ENCODE measurements at places on chromosomes 7 and 10.

GRCh38 chr7:30612658-30613265 is 18.1 kb downstream of the GARS1 start:
- DNase-seq: no peak

DNA sequence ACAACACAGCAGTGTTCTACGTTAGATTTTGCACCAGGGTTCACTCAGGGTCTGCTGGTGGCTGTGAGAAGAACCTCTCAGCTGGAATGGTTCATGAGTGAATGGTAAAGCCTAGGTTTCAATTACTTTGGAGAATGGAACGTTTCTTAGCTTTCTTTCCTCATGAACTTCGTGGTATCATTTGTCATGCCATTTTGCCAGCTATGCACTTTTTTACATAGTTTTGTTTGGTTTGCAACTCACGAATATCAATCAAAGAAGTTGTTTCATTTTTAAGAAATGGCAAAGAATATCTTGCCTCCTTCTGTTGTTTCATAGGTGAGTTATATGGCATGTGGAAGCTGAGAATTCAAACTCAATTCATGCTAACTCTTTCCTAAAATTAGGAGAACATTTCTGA is 34.1 kb upstream of the RAB11FIP2 start:
- DNase-seq: no peak

GRCh38 chr7:75756991-75757676 is 14.9 kb downstream of the CCL26 start:
- DNase-seq: no peak

- no peak for DNase-seq
Observed at GRCh38 chr10:131201741-131202515, 109.6 kb downstream of the TCERG1L start.

- no peak for DNase-seq
Observed at GRCh38 chr7:3064067-3064466, 20.4 kb upstream of the CARD11 start.

DNA sequence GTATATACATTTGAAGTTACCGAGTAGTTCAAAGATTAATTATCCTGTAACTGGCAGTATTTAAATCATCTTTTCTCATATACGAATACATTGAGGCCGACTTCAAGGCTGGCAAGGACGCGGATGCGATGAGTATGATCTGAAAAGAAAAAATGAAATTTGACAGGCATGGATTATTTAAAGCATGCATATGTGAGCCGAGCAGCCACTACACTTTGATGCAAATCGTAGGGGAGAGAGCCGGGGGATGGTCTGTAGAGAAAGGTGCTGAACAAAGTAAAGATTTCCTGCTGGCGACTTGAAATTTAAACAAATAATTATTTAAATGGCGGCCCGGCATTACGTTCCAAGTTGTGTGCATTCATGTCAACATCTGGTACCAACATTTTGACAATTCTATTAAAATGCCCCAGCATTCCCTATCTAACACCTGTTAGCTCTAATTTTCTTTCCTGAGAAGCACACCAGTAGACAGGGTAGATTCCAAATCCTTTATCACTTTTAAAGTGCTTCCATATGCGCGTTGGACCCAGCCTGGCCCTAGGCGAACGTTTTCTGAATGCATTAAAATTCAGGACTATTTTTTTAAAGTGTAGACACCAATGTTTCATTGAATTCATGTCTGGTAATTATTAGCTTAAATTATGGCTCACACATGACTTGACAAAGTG is 188.7 kb downstream of the EMX2 start:
- no peak for DNase-seq

- DNase-seq: peak; percentile 85
Observed at GRCh38 chr10:45470098-45471012, 96.3 kb downstream of the ALOX5 start.

GRCh38 chr7:2529161-2530070 is 9.8 kb downstream of the LFNG start:
- DNase-seq: no peak

- no peak for DNase-seq
Observed at GRCh38 chr10:122421054-122421625, 33.3 kb upstream of the ARMS2 start.

- no peak for DNase-seq
Observed at GRCh38 chr10:35723059-35723458, 81.0 kb upstream of the FZD8 start.

DNA sequence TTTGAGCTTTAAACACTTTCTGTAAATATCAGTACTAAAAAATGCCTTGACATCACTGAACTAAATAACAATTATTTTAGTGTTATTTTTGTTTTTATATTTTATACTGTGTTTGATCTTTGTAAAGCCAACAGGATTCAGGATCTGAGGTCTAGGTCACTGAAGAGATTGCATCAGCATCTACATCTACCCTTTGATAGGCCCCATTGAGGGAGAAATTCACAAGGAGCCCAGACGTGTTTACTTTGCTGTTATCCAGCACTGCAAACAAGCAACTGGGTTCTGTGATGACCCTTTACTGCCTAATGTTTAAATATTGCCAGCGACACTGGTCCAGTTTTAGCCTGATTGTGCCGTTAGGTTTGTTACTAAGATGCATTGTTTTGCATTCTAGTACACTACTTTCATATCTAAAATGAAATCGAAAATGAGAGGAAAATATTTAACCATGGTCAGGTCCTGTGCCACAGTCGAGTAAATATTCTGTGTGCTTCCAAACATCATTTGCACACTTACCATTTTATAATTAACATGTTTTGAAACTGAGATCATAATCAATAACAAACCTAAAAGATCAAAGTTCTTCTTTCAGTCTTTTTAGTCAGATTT is 48.7 kb downstream of the SP8 start:
- no peak for DNase-seq

- no peak for DNase-seq
Observed at GRCh38 chr7:73844131-73844547, 1.8 kb upstream of the METTL27 start.

DNA sequence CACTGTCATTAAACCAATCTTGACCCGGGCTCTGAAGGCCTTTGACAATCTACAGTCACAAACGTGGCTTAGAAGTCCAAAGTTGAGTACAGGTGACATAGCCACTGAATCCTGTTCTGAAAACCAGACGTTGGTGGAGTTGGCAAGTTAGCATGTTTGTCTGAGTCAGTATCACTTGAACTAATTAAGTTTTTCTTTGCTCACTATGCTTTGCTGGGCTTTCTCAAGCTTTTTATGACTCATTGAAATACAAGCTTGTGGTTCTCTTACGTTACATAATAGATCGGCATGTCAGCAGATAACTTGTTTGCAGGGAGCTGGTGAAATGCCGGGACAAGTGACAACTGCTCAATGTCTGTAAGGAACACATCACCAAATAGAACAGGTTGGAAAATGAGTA is 53.8 kb downstream of the ARL5B start:
- no peak for DNase-seq

- no peak for DNase-seq
Observed at GRCh38 chr10:15336211-15336610, 34.9 kb downstream of the FAM171A1 start.

GRCh38 chr10:88077977-88078376 is 214.6 kb downstream of the PTEN start:
- no peak for DNase-seq

DNA sequence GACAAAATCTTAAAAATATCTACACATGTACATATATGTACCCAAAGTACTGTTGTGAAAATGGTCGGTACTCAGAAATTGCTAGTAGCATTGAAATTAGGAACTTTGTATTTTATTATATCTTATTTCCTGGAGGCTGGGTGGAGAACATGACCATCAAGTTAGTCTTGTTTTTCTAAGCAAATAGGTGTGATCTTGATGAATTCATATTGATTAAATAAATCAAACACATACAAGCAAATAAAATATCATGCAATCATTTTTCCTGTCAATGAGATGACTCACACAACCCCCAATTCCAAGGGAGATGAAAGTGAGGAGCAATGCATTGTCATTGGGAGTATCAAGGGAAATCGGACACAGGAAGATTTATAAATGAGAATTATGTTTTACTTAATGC is 18.0 kb downstream of the VSTM2A start:
- no peak for DNase-seq

DNA sequence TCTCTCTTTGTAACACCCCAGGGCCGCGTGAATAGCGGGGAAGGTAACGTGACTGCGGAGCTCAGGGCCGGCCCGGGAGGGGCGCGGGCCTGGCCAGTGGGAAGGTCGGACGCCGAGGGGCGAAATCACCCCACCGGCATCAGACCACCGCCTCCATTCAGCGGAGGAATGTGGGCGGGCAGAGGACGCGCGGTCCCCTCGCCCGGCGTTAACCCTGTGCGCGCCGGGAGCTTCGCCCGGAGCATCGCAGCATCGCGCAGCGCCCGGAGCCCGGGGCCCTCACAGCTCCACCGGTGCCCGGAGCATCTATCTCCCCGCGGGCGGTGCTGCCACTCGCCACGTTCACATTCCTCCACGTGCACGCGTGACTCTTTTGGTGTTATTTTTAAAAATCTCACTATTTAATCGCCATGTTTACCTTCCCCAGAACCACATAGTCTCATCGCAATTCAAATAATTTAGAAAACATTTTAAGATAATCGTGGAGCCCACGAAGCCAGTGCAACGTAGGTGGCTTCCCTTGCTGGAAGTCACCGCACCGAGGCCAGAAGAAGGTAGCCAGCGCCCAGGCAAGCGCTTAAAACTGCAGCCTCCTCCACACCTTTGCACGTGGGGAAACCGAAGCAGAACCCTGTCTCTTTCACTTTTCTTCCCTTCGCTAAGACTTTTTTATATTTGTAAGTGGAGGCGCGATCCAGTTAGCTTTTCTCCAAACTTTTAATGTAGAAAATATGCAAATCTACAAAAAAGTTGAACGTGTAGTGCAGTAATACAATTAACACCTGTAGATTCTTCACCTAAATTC is 21.8 kb downstream of the FGFBP3 start:
- DNase-seq: no peak

DNA sequence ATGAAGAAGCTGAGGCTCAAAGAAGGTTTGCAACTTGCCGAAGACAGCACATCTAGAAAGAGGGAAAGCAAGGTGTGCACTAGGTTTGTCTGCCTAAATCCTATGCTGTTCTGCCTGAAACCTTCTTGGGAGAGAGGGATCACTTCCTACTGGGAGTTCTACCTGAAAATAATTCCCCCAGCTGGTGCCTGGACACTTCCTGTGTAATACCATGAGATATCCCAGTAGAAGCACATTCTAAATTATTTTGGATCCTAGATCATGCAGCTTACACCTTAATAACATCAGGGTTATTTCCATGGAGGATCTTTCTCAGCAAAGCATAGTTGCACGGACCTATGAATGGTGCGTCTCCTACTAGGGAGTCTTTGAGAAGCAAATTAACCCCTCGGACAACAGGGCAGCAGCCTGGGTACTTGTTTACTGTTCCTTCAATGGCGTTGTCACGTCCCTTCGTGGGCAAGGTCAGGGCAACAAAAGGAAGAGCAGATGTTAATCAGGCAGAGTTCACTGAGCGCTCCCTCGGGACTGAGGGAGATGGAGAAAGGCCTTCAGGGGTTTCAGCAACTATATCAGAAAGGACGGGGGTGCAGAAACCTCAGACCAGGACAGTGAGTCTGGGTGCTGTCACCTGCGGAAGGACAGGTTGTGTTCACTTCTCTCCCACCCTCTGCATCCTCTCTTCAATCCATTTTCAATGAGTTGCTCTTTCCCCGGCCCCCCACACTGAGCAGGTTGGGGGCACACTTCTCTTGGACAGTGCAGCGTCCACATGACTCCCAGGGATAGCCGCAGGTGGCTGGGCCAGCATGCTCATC is 44.0 kb downstream of the OAT start:
- DNase-seq: no peak

DNA sequence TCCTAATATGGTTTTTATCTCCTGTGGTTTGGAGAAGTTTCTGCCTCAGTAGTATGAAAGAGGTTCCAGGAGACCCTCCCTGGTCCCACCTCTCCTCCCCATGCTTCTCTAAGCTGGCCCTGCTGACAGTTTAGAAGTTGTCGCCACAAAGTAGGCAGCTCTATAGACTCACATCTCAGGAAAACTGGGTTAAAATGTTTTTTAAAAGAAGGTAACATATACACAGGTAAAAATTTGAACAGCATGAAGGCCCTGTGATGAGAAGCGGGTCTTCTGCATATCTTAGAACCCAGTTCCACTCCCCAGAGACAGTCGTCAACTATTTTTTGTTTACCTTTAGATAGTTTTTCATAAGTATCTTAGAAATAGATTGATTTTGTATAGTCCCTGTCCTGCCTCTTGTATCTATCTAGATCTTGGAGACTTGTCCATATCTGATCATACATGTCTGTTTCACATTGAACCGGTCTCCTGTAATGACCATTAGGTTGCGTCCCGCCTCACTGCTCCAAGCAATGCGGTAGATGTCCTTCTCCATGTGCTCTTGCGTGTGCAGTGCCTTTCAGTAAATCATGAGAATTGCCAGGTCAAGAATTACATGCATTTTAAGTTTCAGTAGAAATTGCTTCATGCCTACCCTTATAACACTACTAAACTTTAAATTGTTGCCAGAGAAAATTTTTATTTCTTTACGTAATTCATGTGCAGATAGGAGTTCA is 2.2 kb downstream of the DUSP5 start:
- DNase-seq: no peak

DNA sequence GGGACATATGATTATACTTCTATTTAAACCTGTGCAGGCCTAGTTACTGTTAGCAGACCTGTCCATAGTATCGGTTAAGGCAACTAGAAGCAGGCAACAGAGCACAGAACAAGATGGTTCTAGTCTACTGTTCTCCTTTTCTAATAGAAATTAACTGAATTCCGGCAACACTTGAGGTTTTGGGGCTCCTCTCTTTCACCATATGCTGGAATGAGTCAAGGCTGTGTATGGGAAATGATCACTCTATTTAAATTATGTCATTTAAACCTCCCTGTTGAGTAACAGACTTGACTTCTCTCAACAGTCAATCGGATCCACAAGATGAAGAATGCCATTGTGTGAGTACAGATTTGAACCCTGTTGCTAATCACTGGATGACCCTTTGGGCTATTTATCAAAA is 6.2 kb upstream of the OTUD1 start:
- DNase-seq: no peak

GRCh38 chr7:100943693-100944092 is 5.6 kb upstream of the MUC3A start:
- no peak for DNase-seq

DNA sequence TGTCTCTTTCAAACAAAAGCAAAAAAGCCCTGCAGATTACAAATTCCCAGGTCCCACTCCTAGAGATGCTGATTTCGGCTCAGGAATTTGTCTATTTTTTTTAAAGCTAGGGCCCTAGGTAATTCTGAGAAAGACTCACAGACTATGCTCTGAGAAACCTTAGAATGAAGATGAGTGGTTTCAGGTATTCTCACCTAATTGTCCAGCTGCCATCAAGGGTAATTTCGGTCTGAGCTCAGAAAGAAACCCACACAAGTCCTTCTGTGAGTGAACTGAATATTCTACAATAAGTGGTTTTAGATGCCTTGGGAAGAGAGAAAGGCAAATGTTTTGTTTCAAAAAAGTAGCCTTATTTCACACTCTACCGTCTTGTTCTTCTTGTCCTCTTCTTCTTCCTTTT is 45.7 kb downstream of the DCLRE1A start:
- DNase-seq: no peak

DNA sequence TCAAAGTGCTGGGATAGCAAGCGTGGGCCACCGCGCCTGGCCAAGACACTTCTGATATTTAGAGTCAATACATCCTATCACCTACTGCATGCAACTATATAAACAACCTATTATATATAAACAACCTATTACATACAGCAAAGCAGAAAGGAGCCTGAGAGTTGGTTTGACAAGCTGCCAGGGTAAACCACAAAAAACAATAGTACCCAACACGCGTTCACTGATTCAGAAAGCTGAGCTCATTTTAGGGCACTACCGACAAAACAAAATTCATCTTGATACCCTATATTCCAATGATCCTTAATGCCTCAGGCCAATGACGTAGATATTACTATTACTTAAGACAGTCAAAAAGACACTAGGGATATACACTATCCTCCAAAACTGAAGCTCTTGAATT is 16.2 kb downstream of the MALSU1 start:
- no peak for DNase-seq

Data from hematopoietic multipotent progenitor cell treated with erythropoietin and hydrocortisone succinate and interleukin-3 and kit ligand, for 17 days (in vitro differentiated cells).